ENCODE measurements at places on chromosomes 5 and 9.
A peak's percentile ranks its signal among the peaks of the same experiment; 100 is the strongest.

DNA sequence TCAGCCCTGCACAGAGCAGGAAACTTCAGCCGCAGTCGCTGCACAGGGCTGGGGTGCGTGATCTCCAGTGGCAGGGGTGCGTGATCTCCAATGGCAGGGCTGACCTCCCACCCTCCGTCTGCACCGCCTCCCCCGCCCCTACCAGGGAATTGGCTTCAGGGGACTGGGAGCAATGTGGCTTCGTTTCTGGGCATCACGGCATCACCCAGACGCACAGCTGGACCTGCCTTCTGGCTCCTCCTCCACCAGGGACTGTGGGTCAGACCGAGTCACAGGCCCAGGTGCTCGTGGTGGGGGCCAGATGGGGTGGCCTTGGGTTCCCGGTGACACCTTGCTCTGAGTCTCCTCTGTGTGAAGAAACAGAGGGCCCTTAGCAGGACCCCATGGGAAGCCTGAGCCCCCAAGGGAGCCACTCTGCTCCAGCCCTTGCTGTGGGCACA, 51.1 kb downstream of the AHRR start:
- no peak for DNase-seq

GRCh38 chr5:40364441-40364840, 315.3 kb upstream of the PTGER4 start:
- no peak for DNase-seq

DNA sequence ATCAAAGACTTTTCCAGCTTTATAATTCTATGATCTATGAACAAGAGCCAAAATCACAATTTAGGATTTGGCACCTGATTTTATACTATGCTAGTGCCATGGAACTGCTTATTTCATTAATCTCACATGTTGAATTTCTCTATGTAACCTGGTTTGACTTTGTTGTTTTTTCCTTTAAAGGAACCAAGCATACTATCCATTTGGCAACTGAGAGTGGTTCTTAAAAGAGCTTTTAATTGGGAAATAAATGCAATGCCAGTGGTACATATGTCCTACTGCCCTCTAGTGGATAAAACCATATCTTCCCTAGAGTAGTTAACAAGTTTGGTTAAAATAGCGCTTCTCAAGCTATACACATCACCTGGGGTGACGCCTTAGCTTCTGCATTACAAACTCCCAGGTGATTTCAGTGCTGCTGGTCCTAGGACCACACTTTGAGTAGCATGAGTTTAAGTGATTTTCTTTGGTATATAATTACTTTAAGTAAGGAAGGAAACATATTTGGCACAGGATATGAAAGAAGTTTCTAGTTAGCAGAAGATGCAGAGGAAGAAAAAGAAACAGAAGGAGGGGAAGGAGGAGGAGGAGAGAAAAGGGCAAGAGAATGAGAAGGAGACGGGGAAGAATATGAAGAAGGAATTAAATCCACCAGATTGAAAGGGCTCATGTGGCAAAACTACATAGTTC, 56.8 kb downstream of the FGF10 start:
- DNase-seq = peak; percentile 51

GRCh38 chr5:37777432-37778130, 62.3 kb downstream of the GDNF start:
- peak; percentile 19 for DNase-seq

- no peak for DNase-seq
Measured at GRCh38 chr5:104890767-104891166, 1328.2 kb upstream of the NUDT12 start.

DNA sequence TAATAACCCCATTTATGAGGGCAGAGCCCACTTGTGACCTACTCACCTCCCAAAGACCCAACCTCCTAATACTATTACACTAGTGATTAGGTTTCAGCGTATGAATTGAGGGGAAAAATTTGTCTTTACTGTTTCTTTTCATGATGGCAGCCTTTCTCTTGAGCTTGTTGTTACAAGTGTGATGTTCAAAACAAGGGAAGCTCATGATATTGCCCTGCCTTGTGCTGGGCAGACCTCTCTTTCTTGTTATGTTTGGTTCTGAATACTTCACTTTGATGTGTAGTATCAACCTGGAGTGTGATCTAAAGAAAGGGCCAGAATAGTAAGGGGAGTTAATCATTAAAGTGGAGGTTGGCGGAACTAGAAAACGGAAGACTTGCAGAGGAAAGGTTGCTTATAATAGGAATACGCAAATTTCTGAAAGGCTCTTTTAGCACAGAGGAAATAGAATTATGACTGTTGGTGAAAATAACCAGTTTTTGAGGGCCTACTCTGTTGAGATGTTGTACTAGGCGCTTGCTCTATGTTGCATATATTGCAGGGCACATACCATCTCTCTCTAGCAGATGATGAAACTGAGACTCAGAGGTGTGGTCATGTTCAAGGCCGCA, 68.2 kb downstream of the MELK start:
- DNase-seq = no peak

DNA sequence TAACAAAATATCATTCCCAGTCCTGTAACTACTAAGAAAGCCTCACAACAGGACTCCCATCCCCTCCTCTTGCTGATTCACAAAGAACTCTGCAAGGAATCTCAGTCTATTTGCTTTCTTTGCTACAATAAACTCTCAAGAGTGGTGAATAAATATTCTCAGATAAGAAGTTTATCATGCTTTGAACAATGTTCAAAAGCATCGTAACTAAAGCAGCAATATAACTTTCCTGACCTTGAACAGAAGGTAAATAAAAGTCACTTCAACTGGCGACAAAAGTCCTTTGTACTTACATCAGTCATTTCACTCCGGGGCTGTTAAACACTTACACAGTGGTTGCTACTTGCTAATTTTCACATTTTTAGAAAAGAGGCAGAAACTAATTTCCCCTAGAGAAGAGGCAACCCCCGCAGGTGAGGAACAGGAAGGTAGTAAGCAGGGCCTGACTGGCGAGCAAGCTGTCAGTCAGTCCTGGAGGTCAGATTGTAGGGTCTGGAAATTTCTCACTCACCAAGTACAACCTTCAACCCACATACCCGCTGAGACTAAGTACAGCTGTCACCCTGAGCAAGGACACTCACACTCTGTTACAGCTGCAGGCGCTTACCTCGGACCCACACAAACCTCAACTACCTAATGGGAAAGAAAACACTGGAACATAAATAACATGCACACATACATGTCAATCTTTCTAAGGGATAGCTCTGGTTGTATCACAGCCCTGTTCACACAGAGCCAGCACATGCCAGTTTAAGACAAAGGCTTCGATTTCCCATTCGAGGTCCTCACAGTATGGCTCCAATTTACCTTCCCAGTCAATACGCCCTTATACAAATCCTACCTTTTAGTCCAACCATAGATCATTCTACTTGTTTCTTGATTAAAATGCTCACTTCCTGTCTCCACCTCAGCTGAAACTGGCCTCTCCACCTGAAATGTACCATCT, 104.6 kb upstream of the RETREG1 start:
- DNase-seq = no peak

- no peak for DNase-seq
Measured at GRCh38 chr5:36530215-36530614, 76.2 kb upstream of the SLC1A3 start.

- no peak for DNase-seq
Measured at GRCh38 chr5:134490255-134490924, 35.1 kb upstream of the JADE2 start.

GRCh38 chr5:177123789-177124485, 9.6 kb upstream of the NSD1 start:
- DNase-seq = no peak

DNA sequence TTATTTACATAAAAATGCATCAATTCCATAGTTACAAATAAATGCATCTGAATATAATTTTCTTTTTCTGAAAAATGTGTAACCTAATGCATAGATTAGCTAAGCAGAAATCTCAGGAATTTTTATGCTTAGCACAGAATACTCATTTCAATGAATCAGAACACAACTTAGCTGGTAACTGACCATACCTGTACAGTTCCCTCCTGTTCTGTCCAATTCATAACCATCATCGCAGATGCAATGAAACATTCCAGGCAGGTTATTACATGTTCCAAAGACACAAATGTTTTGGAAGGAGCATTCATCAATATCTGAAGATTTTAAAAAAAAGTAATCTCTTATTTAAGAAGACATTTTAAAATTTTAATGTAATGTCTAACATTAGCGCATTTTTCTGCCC, 219.4 kb downstream of the FBN2 start:
- DNase-seq = no peak

DNA sequence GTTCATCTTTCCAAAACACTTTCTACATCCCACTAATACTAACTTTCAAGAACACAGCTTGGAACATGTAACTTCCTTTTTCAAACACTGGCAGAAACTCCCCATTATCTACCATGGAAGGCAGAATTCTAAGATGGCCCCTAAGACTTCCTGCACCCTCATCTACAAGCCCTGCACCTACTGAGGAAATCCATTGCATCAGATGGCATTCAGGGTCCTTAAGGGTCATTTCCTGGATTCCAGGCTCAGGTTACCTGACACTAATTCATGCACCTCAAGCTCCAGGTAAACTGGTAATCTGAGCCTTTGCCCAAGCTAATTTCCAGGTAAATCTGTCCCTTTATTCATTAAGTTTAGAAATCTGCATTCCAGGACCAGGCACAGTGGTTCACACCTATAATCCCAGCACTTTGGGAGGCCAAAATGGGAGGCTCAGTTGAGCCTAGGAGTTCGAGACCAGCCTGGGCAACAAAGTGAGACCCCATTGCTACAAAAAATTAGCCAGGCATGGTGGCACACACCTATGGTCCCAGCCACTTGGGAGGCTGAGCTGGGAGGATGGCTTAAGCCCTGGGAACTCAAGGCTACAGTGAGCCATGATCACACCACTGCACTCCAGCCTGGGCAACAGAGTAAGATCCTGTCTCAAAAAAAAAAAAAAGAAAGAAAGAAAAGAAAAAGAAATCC, 91.6 kb downstream of the NFIB start:
- DNase-seq = no peak

GRCh38 chr9:108080285-108080684, 590.7 kb upstream of the KLF4 start:
- no peak for DNase-seq

- DNase-seq = no peak
Measured at GRCh38 chr5:1033178-1033577, 24.6 kb downstream of the NKD2 start.

DNA sequence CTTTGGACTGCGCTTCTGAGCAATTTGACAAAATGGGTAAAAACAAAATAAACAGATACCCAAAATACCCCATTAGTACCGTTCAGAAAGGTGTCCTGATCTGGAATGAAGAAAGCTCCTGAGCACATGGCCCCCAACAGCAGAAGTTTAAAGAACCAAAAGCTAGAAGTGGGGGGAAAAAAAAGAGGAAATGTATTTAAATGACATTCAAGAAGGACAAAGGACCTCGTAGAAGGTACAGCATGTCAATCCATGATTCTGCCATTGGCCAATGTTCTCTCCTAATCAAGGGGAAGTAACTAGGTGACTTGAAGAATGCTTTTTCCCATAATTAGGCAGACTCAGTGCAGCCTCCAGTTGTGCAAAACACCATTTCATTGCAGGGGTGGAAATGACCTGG, 78.6 kb downstream of the SERINC5 start:
- no peak for DNase-seq

- peak; percentile 12 for DNase-seq
Measured at GRCh38 chr9:99947395-99947794, 40.9 kb downstream of the STX17 start.

DNA sequence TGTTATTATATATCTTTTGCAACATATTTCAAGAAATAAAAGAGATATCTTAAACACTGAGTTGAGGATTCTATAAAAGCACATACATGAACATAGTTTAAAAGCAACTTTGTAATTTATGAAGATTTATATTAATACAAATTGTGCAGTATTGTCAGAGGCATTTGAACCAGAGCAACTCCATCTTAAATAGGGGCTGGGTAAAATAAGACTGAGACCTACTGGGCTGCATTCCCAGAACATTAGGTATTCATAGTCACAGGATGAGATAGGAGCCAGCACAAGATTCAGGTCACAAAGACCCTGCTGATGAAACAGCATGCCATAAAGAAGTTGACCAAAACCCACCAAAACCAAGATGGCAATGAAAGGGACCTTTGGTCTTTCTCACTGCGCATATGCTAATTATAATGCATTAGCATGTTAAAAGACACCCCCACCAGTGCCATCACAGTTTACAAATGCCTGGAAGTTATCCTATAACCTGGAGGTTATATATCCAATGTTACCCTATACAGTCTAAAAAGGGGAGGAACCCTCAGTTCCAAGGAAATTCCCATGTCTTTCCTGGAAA, 320.2 kb downstream of the FAM170A start:
- DNase-seq = no peak

- peak; percentile 72 for DNase-seq
Measured at GRCh38 chr5:32462618-32463017, 18.1 kb upstream of the ZFR start.

GRCh38 chr5:117204404-117204803, 629.8 kb upstream of the SEMA6A start:
- DNase-seq = no peak

DNA sequence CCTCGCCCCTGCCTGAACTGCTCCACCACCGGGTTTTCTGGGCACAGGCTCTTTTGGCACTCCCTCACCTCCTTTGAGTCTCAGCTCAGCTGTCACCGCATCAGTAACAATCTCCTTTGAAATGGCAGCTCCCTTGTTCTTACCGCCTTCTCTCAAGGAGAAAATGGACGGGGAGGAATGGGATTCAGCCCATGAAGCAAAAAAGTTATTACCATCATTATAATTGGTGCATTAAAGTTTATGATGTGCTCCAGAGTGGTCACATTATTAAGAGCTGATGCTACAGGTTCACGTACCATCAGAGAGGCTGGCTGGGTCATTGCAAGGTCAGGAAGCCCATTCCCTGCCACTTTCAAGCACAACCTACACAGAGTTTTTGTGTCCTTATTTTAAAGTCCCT, 344.7 kb downstream of the AGTPBP1 start:
- DNase-seq = no peak

- DNase-seq = no peak
Measured at GRCh38 chr9:120891884-120892747, 15.1 kb upstream of the PHF19 start.

DNA sequence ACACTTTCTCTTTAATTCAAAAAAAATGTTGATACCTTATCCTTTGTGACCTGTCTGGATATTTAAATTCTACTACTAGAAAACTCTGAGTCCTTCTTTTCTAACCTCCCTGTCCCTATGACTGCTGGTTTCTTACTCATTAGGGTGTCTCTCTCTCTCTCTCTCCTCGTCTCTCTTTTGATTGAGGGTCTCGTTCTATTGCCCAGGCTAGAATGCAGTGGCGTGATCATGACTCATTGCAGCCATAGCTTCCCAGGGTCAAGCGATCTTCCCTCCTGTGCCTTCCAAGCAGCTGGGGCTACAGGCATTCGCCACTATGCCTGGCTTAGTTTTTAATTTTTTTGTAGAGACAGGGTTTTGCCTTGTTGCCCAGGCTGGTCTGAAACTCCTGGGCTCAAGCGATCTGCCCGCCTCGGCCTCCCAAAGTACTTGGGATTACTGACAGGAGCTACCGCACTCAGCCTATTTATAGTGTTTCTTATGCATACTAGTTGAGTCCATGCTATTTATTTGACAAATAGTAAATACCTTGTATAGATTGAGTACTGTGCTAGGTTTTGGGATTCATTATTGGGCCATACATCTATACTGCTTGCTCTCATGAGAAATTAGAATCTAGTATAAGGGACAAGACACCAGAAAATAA, 61.9 kb downstream of the NSD1 start:
- no peak for DNase-seq

All from GM03348 (cell line).